OCI-M1 (cell line): ENCODE measurements at places on chromosomes 6 and 20.

- DNase-seq: no peak
These were observed 672 bp upstream of the UBE2V1 start for GRCh38 chr20:50113420-50114224.

DNA sequence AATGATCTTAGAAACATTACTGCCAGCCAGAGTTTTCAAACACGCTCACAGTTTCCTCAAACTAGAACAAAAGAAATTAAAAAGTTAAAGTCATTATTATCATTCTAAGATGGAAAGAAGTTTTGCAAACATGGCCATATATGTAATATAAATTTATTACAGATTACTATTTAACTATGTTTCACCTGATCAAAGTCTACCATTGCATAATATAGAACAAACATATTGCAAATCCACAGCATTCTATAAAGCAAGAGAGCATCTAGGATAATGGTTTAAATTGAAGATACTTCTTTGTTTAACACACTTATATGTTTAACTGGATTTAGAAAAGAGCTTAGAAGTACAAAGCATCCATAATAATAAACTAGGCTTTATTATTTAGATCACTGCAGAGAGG, 26.2 kb upstream of the DCBLD1 start:
- DNase-seq: no peak

- DNase-seq: no peak
These were observed 209.3 kb downstream of the DLL1 start for GRCh38 chr6:170081556-170081955.

GRCh38 chr6:12610862-12611261, 105.7 kb upstream of the PHACTR1 start:
- DNase-seq: no peak
